ENCODE measurements at places on chromosomes 6 and 20. TPM values are rescaled to one million over a fixed set of nuclear protein-coding genes. Genes with fewer than 3 reads are reported as not detected.

DNA sequence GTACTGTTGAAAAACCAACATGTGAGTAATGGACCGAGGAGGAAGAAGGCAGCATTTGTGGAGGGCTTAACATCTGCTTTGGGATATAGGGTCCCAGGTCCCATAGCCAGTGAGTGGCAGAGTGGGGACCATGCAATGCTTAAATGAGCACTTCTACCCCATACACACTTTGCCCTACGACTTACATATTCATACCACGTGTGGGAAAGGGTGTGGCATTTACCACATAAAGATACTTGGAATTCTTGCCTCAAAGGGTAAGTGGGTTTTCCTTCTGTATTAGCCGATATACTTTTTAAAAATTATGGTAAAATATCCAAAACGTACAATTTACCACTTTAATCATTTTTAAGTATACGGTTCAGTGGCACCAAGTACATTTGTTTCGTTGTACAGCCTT is 199.3 kb downstream of the BACH2 start:
- no peaks in the 10 kb centered on the region for H3K4me1 ChIP-seq
- peak overlapping the region; percentile 27 for H3K27ac ChIP-seq
- no peaks in the 10 kb centered on the region for H3K36me3 ChIP-seq
- DNase-seq = no peak
- no peaks in the 10 kb centered on the region for H3K27me3 ChIP-seq

DNA sequence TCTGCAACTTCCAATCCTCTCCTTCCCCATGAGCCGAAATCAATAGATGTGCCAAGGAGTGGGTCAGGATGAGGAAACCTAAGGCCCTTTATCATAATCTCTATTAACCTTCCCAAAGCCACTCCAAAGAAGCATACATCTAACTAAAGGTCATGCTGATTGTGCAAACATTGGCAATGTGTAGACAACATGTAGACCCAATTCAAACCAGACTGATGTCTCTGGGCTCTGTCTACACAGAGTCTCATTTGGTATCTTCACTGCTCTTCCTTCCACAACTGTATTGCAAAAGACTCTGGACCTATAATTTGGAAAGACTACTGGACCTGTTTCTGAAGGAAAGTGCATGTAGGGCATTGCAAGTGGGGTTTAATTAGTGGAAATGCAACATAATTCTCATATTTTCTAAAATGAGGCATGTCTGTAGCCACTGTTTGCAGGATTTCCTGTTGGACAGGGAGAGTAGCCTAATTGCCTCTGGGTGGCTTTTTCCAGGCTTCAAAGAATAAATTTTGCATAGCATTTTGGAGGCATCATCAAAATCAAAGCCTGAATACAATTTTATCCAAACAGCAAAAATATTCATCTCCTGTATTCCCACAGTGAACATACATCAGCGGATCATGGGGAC is 35.0 kb upstream of the MLIP start:
- DNase-seq = no peak
- no peaks in the 10 kb centered on the region for H3K36me3 ChIP-seq
- no peaks in the 10 kb centered on the region for H3K4me1 ChIP-seq
- no peak overlapping the region for H3K4me3 ChIP-seq
- H3K27me3 ChIP-seq = no peaks in the 10 kb centered on the region

DNA sequence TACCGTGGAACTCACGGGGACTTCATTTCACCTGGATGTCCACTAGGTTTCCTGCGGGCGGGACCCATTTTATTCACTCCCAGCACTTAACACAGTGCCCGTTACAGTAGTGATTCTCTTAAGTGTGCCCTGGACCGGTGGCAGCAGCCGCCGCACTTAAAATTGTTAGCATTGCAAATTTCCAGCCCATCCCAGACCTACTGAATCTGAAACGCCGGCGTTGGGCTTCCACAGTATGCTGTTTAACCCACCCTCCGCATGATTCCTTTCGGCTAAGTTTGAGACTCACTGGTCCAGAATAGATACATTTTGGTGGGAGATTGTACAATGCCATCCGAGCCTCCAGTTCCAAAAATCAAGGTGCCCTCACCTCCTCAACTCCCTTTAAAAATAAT is 967 bp downstream of the SMPDL3A start:
- H3K27me3 ChIP-seq = no peaks in the 10 kb centered on the region
- H3K4me1 ChIP-seq = peaks cover 45% of the 10 kb centered on the region
- no peaks in the 10 kb centered on the region for H3K36me3 ChIP-seq
- H3K27ac ChIP-seq = peak overlapping the region; percentile 94
- H3K4me3 ChIP-seq = peak overlapping the region; percentile 71

GRCh38 chr6:132937466-132937906 is 123.1 kb downstream of the RPS12 start:
- no peaks in the 10 kb centered on the region for H3K4me1 ChIP-seq
- peak; percentile 64 for DNase-seq
- H3K36me3 ChIP-seq = no peaks in the 10 kb centered on the region
- H3K27me3 ChIP-seq = no peaks in the 10 kb centered on the region
- H3K4me3 ChIP-seq = no peak overlapping the region
- H3K27ac ChIP-seq = no peak overlapping the region

DNA sequence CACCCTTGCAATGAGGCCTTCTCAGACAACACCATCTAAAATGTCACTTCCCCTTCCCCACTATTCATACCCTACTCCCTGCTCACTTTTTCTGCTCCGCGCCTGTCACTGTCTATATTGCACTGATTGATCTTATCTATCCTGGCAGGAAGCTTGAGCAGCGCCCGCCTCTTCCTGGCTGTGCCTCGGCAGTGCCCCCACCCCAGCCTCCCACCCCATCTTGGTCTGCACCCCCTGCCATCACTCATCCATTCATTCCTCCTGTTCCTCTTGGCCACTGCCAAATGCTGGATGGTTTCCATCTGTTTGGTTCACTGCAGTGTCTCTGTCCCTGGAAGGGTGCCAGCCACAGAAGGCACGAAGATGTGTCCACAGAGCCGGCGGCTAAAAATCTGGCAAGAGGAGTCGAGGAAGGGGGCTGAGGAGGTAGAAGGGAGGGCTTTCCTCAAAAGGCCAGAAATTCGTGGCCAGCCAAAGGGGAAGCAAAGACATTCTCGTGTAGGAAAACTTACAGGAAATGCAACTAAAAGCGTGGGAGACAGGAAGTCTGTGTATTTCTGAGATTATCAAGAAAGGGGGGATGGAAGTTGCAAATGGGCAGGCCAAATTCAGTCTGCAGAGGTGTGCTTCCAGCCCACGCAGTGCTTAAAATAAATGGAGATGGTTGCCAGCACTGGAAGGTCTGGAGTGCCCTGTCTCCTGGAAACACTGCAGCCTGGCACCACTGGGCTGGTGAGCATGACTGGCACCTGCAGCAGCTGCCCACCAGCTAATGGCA is 27.6 kb downstream of the SYNJ2 start:
- H3K4me3 ChIP-seq = no peak overlapping the region
- H3K27ac ChIP-seq = no peak overlapping the region
- no peaks in the 10 kb centered on the region for H3K27me3 ChIP-seq
- no peak for DNase-seq
- peaks cover 14% of the 10 kb centered on the region for H3K4me1 ChIP-seq

DNA sequence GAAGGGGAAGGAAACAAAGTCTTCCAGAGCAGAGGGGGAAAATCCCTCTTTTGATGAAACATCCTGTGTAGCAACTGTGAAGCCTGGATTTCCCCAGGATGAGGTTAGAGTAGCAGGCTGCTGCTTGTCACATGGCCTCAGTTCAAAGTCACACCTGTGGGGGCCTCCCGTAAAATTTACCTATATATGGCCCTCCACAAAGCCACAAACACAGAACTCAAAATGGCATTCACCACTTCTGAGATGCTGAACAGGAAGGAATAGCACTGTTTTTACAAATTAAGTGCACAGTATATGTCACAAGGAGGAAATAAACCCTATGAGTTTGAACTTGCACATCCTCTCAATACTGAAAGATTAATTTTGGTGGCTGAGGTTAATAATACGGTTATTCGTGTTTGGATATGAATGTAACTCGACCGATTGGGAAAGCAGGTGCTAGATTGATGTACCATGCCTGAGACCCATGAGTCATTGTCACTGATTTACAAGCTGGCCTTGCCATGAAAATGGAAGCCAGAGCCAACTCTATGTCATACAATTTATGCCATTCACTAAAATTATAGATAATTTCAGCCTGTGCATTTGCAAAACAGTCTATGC is 70.6 kb downstream of the SGK1 start:
- DNase-seq = peak; percentile 74
- peak overlapping the region; percentile 35 for H3K27ac ChIP-seq
- H3K4me3 ChIP-seq = no peak overlapping the region
- peaks cover 5% of the 10 kb centered on the region for H3K4me1 ChIP-seq

DNA sequence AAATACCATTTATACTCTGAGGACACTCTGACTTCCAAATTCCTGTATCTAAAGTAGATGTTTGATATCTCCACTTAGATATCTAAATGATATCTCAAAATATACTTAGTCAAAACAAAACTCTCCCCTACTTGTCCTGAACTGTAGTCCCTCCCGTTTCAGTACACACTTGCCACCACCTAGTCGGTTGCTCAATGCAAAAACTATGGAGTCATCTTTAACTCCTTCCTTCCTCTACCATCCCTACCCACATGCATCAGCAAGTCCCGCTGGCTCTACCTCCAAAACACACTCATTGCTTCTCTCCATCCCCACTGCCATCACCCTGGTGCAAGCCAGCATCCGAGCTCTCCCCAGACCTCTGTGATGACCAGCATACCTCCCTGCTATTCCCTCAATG is 13.2 kb downstream of the STX7 start:
- peaks cover 11% of the 10 kb centered on the region for H3K36me3 ChIP-seq
- H3K4me3 ChIP-seq = no peak overlapping the region
- H3K4me1 ChIP-seq = peaks cover 59% of the 10 kb centered on the region
- DNase-seq = no peak

Gene GPR6
- total RNA-seq = not detected

Gene MCHR2
- total RNA-seq = not detected

Gene LKAAEAR1
- not detected for total RNA-seq

Gene RAET1G
- total RNA-seq = 0.89 TPM

Gene SIGLEC1
- 9.1 TPM for total RNA-seq
